Heart left ventricle (tissue), 16 donors: ENCODE measurements at places on chromosomes 12 and 14.

DNA sequence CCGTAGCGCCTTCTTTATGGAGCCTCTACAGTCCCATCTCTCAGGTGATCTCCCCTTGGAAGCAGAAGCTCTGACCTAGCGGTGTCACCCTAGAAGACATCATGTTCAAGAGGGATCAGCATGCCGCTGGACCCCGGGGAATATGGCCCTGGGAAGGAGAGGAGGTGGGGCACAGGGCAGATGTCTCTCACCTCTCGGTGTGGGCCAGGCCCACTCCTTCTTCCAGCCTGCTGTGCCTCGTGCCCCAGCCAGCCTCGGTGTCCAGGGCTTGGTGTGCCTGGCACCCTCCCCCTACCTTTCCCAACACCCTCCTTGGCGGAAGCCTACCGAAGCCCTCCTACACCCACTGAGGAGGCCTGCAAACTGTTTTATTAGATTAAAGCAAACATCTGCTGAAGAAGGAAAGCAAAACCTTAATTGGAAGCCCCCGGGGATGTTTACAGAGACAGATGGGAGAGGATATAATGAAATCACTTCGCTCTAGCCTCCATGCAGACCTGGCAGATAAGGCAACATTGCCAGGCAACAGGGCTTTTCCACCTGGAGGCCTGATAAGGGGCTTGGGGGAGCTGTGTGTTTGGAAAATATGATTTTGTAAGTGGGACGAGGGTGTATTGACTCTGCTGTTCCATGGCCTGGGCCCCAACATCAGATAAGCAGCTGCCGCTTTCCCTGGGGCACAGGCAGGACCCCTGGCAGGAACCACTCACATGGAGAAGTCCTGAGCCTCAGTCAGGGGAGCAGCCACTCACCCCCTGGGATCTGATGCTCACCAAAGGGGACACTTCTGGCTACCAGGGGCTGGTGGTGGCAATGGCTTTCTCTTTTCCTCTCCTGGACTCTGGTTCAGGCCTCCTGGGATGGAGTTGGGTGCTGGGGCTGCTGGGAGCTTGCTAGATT lies 5.7 kb upstream of the CHGA start:
- H3K36me3 ChIP-seq = no peaks in the 10 kb centered on the region
- no peak for DNase-seq
- H3K4me3 ChIP-seq = no peak overlapping the region
- H3K27ac ChIP-seq = no peak overlapping the region

GRCh38 chr12:38152816-38153736 lies 163.5 kb upstream of the ALG10B start:
- no peak overlapping the region for H3K27ac ChIP-seq
- DNase-seq = no peak
- H3K36me3 ChIP-seq = no peaks in the 10 kb centered on the region
- H3K27me3 ChIP-seq = no peaks in the 10 kb centered on the region
- no peak overlapping the region for H3K4me3 ChIP-seq

DNA sequence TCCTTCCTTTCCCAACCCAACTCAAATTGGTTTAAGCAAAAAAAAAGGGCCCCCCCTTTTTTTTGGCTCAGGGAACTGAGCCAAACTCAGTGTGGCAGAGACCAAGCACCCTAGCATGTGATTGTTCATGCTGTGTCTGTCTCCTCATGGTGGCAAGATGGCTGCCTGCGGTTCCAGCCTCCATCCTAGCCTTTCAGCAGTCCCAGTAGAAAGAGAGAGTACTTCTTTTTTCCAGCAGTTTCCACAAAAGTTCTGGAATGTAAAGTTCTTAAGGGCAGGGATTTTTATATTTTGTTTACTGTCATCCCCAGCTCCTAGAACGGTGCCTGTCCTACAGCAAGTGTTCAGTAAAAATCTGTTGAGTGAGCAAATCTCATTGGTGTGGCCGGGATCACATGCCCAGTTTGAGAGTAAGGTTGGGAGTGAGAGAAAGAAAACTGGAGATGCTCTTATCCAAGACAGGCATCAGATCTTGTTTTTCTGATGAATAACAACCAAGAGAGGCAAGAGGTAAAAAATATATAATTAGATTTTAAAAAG lies 22.4 kb downstream of the CHST11 start:
- no peak overlapping the region for H3K27ac ChIP-seq
- no peak overlapping the region for H3K4me3 ChIP-seq
- no peaks in the 10 kb centered on the region for H3K27me3 ChIP-seq
- no peak for DNase-seq
- no peaks in the 10 kb centered on the region for H3K4me1 ChIP-seq
- no peaks in the 10 kb centered on the region for H3K36me3 ChIP-seq

DNA sequence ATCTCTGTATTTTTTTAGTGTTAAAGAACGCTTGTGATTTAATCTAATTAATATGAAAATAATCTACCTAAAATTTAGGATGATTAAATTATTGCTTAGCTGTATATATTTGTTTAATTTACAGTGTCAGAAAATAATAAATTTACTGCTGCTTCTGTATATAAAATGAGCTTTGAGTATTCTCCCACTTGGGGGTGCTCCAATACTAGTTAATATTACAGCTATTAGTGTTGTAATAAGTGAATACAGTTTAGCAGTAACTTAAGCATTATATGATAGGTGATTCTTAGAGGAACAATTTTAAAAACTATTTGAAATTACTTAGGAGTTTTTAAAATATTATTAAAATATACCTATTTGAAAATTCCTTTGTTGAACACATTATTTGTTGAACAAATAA lies 62.2 kb downstream of the PAPOLA start:
- no peak for DNase-seq
- peaks cover 88% of the 10 kb centered on the region for H3K36me3 ChIP-seq
- H3K4me1 ChIP-seq = no peaks in the 10 kb centered on the region
- no peak overlapping the region for H3K4me3 ChIP-seq
- no peaks in the 10 kb centered on the region for H3K27me3 ChIP-seq

DNA sequence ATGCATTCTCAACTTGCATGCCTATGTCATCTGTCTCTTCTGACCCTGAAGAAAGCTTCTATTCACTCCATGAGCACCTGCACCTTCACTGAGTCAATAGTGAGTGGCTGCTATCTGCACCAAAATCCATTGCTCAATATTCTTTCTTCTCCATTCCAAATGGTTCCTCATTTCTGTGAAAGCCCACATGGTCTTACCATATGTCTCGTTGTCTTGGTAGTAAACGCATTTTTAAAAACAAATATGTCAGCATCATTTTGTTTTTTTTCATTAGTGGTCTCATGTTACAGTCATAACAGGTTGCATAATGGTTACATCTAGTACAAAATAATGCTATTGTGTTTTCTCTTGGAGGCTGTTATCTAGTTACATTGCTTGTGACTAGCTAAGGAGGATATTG lies 106.9 kb upstream of the CPM start:
- no peak for DNase-seq
- H3K27ac ChIP-seq = no peak overlapping the region
- H3K36me3 ChIP-seq = no peaks in the 10 kb centered on the region
- H3K27me3 ChIP-seq = no peaks in the 10 kb centered on the region
- H3K4me1 ChIP-seq = no peaks in the 10 kb centered on the region
- H3K4me3 ChIP-seq = no peak overlapping the region
